ENCODE measurements at places on chromosomes 1 and 21. TPM values are rescaled to one million over a fixed set of nuclear protein-coding genes. Genes with fewer than 3 reads are reported as not detected.

The EXTL2 gene
- 6.3 TPM for total RNA-seq

DNA sequence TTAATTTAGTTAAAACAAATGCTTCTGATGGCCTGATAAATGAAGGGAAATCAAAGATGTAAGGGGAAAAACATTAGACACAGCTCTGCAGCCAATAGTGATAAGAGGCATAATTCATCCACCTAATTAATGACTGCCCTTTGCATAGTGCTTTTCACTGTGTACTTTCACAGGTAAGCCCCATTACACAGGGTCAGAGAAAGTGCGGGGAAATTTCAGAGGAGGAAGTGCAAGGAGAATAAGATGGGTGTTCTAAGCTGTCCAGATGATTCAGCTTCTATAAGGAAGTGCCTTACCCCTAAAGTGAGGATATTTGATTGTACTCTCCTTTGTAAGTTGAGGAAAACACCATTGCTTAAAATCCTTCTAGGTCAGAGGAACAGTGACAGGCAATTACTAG is 88.0 kb downstream of the NR5A2 start:
- no peak for DNase-seq

- no peak for DNase-seq
These were observed 11.0 kb upstream of the TFF1 start for GRCh38 chr21:42377211-42377950.

The OSBPL9 gene
- total RNA-seq = 60.8 TPM

DNA sequence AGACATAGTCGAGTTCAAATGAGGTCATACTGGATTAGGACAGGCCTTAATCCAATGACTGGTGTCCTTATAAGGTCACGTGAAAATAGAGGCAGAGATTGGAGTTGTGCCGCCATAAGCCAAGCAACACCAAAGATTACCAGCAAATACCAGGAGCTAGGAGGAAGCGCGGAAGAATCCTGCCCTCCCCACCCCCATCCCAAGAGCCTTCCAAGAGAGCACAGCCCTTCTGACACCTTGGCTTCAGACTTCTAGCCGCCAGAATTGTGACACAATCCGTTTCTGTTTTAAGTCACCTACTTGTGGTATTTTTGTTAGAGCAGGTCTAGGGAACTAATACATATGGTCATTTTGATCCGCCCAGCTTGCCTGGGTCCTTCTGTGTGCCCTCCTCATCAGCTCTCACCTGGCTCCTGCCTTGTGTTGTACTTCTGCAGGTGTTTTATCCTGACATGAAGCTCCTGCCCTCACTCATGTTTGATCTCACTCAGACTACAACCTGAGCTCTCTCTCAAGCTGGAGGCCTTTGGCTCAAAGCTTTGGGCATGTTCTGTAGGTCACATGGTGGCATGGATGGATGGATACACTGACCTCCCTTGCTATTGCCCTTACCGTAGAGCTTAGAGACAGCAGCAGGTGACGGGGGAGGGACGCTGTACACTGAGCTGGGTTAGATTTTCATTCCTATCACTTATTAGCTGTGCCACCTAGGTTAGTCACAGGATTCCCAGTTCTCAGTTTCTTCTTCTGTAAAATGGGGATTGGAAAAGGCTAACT is 10.7 kb upstream of the NUAK2 start:
- DNase-seq = no peak

DNA sequence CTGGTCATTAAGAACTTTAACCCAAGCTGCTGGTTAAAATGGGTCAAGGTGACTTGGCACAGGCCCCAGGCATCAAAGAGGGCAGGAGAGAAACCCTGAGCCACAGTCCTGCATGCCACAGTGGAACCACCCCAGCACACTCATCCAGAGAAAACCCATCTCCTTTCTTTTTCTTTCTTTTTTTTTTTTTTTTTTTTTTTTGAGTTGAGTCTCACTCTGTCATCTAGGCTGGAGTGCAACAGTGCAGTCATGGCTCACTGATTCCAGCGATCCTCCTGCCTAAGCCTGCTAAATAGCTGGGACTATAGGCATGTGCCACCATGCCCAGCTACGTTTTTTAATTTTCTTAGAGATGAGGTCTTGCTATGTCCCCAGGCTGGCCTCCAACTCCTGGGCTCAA is 109.2 kb upstream of the RAB4A start:
- DNase-seq = no peak

GRCh38 chr1:86906419-86906818 is 7.5 kb downstream of the SELENOF start:
- DNase-seq = no peak

- peak; percentile 72 for DNase-seq
These were observed 44.8 kb upstream of the KAZN start for GRCh38 chr1:14553711-14554110.

The PODN gene
- 44.1 TPM for total RNA-seq

DNA sequence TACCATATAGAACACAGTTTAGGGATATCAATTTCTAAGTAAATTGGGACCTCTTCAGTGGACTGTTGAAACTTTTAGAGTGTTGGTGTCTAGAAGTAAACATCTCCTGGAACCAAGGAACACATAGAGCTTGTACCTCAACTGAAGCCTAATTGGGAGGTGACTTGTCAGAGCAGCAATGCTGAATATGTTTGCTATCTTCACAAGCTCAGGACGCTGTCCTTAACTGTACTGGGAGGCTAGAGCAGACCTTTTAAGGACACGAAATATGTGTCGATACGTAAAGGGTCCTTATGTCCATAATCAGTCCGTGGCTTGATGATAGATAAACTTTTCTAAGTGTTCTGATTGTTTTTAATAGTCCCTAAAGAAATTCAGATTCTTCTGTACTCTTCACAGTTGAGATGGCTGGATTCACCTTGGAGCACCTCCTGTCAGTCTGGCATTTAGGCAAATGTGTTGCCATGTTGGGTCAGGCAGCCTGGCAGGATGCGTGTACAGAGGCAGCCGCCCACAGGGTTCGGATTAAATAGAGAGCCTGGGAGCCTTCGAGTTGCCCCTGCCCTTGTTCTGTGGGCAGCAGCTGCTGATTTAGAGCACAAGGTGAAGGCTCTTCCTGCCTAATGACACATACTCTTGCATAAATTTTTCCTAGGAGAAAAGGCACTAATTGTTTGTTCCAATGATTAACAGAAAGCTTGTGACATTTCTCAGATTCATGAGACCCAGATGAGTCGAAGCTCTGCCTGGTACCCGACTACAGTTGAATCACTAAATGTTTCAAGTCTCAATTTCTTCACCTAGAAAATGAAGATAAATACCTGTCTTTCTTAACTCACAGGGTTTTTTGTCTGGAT is 3.6 kb downstream of the ACTN2 start:
- DNase-seq = no peak

The CCDC190 gene
- total RNA-seq = 0.33 TPM
